HFFc6 (cell line): ENCODE measurements at places on chromosomes 7 and 10.

DNA sequence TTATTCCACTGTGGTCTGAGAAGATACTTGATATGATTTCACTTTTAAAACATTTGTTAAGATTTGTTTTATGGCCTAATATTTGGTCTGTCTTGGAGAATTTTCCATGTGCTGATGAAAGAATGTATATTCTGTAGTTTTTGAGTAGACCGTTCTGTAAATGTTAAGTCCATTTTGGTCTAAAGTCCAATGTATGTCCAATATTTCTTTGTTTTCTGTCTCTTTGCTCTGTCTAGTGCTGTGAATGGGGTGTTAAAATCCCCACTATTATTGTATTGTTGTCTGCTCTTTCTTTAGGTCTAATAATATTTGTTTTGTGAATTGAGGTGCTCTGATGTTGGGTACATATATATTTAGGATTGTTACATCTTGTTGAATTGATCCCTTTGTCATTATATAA is 31.3 kb downstream of the DNAJC9 start:
- no peak for DNase-seq

DNA sequence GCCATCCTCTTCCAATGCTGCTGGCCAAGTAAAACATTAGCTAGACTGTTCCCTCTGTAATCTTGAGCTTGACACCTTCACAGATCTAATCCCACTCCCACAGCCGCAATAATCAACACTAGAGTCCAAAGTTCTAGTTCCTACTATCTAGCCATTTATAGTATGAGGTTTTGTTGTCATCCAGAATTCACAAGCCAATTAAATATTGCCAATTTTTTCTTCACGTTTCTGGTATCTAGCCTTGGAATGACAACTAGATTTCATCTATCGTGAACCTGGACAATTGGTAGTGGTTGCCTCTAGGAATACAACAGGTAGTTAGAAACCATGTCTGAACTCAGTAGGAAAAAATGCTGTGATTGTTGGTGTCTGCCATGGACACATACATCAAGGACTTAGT is 10.4 kb downstream of the WASL start:
- no peak for DNase-seq

GRCh38 chr10:31126593-31126992 is 94.9 kb upstream of the ZNF438 start:
- DNase-seq = peak; percentile 6

DNA sequence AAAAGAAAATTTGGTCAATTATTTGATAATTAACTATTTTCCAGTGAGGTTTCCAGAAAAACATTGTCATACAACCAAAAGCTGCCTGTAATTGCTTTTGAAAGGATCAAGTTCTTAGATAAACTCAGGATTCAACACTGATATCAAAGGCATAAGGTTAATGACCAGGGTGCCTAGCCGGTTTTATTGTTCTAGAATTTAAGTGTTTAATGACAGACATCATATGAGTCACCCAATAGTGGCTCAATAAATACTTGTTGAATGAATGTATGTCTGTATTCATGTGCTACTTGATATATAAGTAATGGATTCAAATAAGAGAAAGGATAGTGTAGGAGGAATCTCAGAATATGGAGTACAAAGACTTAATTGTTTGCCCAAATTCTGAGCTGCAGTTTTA is 196.1 kb upstream of the LRGUK start:
- no peak for DNase-seq

DNA sequence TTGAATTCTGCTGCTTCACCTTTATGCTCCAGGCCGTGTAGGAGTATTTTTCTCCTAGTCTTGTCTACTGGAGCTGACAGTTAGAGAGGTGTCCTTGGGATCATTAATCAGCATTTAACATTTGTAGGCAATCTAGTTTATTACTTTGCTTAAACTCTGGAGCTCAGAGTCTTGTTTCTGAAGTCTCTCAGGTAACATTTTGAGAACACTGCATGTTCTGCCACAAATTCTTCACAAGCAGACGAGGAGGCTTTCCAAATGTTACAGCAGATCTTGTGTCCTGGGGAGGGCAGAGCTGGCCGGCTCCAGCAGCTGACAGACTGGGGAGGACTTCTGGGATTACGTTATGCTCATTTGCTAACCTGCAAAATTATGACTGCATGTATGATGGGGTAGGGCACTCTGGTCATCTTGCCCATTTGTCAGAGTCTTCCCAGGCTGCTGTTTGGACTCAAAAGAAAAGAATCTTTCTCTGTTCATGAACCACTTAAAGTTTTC is 50.5 kb downstream of the GALNT17 start:
- DNase-seq = no peak

GRCh38 chr10:79498291-79498829 is 14.0 kb upstream of the EIF5AL1 start:
- DNase-seq = no peak

DNA sequence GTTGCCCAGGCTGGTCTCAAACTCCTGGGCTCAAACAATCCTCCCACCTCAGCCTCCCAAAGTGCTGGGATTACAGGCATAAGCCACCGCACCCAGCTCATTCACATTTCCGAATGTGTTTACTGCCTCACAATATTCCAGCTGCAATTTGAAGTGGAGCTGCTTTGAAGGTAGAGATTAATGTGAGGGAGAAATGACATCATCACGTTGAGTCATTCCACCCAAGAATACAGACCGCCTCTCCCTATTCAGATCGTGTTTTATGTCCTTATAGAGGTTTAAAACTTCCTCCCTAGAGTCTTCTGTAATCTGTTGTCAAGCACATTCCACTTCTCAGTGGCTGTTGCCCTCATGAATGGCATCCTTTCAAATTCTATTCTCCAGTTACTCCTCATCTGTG is 100.4 kb upstream of the PDGFA start:
- no peak for DNase-seq

- DNase-seq = no peak
These were observed 124.0 kb upstream of the PRSS58 start for GRCh38 chr7:142381727-142382390.

DNA sequence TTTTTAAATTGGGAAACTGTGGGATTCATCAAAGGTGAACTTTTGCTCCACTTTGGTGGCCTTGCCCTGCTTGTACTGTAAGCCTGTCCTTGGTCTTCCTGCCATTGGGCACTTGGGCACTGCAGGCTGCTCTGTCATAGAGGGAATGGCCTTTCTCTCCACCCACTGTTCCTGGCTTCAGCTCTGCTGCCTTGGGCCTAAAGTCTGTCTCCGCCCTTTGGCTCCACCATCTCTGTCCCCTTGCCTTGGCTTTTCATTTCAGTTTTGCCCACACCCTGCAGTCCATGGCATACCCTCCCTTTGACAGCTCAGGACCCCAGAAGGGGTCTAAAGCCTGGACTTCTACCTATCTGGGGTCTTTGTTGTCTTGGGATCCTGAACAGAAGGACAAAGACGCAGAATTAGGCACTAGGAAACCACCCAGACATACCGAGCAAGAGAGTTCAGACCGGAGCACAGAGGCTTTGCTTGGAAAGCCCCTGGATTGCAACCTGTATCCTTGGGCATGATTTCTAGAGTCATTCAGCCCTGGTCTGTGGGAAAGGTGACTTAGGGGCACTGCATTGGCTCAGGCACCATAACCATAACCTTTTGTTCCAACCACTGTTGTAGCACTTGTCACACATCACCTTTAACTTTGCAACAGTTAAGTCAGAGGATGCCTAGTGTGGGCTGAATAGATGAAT is 5.2 kb upstream of the ARHGAP22 start:
- DNase-seq = no peak

GRCh38 chr7:3561932-3562331 is 260.9 kb downstream of the SDK1 start:
- no peak for DNase-seq

DNA sequence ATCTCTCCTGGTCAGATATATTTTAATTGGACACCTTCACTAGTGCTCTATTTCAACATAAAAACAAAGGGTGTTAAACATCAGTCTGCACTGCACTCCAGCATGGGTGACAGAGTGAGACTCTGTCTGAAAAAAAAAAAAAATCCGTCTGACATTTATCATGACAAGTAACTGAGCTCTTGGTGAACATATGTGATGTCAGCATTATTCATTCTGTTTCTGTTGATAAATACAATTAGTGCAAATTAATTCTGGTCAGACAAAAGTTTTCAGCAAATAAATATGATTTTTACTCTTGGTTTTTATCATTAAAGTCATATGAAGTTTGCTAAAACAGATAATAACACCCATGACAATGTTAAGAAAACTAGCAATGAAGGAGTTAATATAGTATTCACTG is 692.8 kb upstream of the GRM3 start:
- no peak for DNase-seq

DNA sequence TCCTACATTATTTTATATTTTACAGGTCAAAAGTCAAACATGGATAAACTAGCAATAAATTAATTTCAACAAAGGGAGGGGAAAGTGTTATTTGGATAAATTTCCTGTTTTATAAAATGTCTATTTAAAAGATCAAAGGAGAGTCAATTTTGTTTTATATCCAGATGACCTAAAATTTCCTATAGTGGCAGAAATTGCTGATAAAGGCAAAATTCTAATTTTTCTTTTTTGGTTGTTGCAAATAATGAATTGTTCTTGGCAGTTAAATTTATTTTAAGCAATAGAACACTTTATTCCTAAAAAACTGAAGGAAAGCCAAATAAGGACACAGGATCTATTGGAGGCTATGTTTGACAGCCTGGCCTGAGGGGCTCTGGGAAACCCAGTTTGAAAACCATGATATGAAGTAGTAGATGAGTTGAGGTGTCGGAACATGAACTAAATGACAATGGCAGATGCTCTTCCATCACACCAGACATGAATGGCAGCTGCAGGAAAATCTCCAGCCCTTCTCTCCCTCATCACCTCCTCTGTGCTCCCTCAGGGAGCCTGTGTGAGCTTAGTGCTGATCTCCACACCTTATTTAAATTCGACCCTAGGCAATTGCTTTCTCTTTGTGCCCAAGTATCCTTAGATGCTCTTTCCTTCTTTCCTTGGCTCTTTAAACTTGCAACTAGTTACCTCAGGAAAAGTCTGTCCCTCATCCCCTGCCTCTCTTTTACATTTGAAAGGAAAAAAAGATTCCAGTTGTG is 395.0 kb downstream of the THSD7A start:
- DNase-seq = no peak

DNA sequence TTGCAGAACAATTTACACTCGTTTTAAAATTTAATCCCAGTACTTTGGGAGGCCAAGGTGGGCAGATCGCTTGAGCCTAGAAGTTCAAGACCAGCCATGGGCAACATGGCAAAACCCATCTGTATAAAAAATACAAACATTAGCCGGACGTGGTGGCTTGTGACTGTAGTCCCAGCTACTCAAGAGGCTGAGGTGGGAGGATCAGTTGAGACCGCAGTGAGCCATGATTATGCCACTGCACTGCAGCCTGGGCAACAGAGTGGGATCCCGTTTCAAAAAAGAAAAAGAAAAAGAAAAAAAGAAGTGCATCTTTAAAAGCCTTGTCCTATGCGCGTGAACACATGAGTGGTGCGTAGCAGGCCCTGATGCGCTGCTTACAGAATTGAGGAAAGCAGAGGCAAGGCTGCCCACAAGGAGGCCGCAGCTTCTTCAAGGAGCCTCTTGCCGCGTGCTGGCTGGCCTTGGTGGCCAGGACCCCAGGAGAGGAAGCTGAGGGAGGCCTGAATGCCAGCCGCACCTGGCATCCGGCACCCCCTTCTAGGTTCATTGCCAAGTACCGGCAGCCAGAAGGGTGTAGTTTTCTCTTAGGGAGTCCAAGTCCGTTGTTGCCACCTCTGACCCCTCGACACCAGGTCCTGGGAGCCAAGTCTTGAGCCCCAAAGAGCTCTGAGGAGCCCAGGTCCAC is 124.5 kb downstream of the UBE2H start:
- DNase-seq = no peak

DNA sequence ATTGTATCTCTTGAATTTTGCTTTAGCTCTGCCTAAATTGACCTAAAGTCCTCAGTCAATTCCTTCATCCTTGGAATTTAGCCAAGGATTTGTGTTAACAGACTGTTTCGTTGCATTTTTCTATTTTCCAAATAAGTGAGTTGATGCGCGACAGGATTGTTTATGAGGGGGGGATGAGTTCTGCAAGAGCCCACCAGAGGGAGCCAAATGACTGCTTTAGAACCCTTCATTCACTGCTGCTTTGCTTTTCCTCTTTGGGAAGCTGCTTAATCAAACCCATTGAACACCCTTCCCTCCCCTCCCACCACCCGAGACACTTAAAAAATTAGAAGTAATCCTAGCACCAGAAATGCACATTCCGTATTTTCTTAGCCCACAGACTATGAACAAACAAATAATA is 33.7 kb upstream of the PTF1A start:
- DNase-seq = peak; percentile 29

GRCh38 chr7:98368716-98369115 is 32.2 kb downstream of the BAIAP2L1 start:
- no peak for DNase-seq

DNA sequence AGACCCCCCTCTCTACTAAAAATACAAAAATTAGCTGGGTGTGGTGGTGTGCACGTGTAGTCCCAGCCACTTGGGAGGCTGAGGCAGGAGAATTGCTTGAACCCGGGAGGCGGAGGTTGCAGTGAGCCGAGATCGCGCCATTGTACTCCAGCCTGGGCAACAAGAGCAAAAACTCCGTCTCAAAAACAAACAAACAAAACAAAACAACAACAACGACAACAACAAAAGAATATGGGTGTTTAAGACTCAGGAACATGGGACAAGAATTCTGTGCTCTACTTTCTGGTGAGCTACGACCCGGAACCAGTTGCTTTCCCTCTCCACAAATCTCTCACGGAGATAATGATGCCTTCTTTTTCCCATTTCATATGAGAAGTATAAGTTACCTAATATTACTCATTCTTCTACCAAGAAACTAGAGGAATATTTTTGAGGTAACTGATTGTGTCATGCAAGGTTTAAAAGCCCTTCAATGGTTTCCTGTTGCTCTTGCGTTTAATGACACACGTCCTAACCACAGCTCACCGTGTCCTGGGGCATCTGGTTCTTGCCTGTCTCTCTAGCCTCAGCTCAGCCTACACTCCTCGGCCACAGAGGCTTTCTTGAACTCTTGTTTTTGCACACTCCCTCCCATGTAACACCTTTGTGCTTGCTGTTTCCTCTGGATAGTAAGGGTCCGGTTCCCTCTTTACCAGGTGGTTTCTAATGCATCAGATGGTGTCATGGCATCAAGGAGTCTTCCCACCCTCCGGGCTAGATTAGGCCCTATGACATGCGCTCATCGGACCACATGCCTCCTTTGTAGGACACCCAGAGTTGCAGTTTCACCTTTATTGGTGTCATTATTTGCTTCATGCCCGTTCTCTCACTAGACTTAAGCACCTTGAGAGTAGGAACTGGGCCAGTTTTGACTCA is 67.5 kb downstream of the PFKFB3 start:
- no peak for DNase-seq

DNA sequence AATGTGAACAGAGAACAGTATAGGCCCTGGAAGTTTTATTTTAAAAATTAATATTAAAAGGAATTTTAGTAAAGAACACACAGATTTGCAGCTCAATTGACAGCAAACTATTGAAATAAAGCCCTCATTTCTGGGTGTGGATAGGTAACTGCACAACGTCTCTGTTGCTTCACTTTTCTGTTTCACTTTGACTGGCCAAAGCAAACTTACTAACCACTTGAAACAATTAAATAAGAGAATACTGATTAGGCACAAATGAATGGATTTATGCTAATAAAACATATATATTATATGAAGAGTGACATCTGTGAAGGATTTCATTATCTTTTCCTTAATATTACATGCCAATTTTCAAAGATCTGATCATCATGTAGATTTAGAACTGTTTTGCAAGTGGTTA is 11.9 kb downstream of the ZNF804B start:
- no peak for DNase-seq

GRCh38 chr7:116984917-116985316 is 31.6 kb downstream of the ST7 start:
- peak; percentile 24 for DNase-seq
